ENCODE measurements at places on chromosomes 6 and 20. TPM values are rescaled to one million over a fixed set of nuclear protein-coding genes. Genes with fewer than 3 reads are reported as not detected.

The MACROD2 gene
- total RNA-seq, result 13.8 TPM

The GGTLC1 gene
- not detected for total RNA-seq

The UBE2J1 gene
- 32.9 TPM for total RNA-seq

The NRSN1 gene
- not detected for total RNA-seq

The HLA-DQA2 gene
- total RNA-seq, result 10.2 TPM

The VIP gene
- 1.9 TPM for total RNA-seq

The PSORS1C2 gene
- total RNA-seq, result not detected

The CLPSL1 gene
- not detected for total RNA-seq

The PDE10A gene
- 14.1 TPM for total RNA-seq

The TNFRSF6B gene
- total RNA-seq, result 6.1 TPM

- no peak for DNase-seq
Measured at GRCh38 chr6:139287868-139288267, 3.9 kb downstream of the TXLNB start.

DNA sequence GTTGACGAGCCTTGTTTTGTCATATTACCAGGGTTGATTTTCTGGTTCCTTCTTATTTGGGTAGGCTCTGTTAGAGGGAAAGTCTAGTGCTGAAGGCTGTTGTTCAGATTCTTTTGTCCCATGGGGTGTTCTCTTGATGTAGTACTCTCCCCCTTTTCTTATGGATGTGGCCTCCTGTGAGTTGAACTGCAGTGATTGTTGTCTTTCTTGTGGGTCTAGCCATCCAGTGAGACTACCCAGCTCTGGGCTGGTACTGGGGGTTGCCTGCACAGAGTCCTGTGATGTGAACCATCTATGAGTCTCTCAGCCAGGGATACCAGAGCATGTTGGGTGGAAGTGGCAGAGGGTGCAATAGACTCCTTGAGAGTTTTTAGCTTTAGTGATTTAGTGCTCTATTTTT, 680.6 kb downstream of the RFPL4B start:
- no peak for DNase-seq

DNA sequence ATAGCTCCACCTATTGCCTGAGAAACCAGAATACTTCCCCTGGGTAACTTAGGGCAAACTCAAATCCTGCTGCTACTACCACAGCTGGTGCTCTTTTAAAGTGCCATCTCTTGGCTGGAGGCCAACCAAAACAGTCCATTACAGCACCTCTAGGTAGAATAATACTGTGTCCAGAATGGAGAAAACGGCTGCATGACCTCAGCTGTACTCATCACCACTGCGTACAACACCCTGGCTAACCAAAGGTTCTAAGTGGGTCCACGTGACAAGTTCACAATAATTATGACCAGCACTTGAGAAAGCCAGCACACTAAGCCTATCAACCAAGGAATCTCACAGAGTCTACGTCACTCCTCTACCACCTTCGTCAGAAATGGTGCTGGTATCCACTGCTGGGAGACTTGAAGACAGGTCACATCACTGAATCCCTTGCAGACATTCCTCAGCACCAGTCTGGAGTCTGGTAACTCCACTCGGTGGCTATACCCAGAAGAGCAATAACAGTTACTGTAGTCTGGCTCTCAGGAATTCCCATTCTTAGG, 40.9 kb upstream of the PKIB start:
- no peak for DNase-seq

DNA sequence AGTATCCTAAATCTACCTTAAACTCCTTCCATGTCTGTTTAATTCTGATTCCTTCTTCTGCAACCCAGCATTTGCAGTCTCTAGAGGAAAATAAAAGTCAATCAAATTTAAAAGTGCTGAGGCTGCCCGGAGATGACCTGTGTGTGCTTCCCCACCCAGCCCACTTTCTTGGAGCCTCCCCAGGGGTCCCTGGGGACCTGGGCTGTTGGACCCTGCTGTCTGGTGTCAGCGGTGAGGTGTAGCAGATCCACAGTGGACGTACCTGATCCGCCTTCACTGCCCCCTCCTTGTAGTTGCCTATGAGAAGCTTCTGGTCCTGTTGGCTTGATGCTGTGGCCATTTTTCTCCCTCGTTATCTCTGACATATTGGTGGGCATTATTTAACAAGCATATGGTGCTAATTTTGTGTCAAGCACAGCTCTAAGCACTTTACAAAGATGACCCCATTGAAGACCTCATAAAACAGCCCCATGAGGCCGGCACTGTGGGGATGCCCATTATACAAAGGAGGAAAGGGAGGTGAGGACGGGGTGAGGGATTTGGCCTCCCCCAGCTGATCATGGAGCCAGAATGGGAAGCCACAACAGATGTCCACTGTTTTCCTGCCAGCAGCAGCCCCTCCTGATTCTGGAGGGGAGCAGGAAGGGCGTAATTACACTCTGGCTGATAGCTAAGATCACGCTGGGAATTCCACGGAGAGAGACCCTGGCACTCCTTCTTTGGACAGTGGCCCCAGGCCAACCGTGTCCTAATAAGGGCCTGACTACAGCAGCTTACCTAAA, 628.2 kb downstream of the CDH26 start:
- peak; percentile 67 for DNase-seq

- no peak for DNase-seq
Measured at GRCh38 chr6:106145144-106145543, 59.0 kb downstream of the PRDM1 start.

GRCh38 chr6:20211941-20212391, 303 bp downstream of the MBOAT1 start:
- no peak for DNase-seq

DNA sequence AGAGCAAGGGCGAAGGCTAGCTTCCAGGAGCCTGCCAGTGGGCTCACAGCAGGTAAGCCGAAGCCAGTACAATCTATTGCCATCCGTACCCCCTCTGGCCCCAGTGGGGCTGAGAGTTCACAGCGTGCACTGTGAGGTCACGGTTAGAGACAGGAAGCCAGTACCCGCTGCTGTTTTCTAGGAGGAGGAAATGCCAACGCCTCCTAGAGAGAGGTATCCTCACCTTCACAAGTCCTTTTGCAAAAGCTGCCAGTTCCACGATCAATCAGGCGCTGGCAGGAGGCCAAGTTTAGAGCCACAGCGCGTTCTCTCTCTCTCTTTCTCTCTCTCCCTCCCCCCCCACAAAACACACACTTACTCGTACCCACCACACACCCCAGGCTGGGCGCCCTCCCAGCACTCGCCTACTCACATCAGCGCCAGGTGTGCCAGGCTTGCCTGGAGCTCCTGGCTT, 22.5 kb downstream of the COL9A1 start:
- no peak for DNase-seq

GRCh38 chr6:152957796-152958195, 25.0 kb downstream of the FBXO5 start:
- no peak for DNase-seq

DNA sequence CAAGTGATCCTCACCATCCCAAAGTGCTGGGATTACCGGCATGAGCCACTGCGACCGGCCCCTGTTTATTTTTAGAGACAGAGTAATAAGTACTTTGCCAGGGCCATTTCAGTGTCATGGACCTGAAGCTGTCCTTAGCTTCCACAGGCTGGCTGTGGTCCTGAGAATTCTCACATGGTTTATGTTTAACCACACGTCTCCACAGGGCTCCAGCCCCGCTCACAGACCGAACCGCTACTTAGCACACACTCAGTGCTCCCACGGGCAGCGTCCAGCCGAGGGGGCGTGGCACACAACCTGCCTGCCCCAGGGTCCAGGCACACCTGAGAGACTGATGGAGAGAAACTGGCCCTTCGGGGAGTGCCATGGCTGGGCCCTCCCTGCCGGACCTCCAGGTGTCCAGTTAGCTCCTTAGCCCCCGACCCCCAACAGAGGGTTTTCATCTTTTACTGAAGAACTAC, 11.7 kb downstream of the ACSS1 start:
- peak; percentile 60 for DNase-seq

DNA sequence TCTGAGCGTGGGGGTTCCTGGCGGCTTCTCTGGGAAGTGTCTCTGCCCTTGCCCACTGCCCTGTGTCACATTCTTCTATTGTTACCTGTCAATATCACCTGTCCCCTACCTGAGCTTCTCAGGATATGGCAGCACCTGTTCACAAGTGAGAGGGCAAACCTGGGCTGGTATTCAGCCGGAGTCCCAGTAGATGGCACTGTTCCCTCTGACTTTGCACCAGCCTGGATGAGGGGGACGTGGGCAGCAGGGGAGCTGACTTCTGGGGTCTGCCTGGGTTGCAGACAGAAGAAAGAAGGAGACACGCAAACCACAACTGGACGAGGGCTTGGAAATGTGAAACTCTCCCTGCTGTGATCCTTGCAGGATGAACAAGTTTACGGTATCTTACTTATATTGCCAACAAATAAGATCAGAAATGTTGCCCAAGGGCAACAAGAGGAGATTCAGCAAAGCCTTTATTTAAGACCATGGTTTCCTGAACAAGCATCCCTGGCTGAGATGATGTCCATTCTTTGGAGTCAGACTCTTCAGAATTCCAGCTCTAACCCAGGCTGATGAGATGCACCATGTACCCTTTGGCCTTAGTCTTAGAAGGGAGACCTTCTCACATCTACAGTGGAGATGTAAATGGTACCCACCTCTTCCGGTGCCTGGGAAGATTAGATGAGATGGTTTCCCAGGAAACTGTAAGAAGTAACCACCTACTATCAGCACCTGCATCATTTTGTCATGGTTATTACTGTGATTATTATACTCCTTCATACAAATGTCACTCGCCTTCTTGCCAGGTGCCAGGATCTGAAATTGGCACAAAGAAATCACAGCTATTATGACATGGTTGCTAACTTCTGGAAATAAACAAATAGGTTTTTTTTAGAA, 400.0 kb upstream of the CDH4 start:
- no peak for DNase-seq

DNA sequence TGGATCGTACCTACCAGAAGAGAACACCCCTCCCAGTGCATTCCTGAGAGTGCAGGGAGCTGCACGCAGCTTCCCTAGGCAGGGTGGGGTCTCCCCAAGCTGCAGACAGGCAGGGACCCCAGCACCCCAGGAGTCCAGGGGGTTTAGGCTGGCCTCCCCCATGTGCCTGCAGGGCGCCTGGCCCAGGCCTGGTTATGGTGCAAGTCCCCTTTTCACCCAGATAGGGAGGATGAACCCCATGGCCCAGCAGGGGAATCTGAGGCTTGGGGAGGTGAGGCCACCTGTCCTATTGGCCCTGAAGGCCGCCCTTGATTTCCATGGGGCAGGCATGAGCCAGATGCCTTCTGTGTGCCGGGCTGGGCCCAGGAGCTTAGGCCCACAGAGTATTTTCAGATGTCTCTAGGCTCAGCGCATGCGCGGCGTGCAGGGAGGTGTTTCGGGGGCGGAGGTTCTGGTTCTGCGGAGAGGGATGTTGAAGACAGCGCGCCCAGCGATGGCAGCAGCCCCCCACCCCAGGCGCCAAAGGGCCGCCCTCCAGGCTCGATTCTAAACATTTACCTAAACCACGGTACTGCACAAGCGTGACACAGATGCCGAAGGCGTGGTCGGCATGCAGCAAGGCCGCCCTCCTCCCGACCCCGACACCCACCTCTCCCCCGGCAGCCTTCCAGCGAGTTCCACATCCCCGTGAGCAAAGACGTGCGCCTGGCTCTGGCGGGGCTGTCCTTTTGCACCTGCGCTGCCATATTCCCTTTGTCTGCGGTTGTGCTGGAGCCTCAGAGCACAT, 29.4 kb downstream of the COL20A1 start:
- DNase-seq, result no peak

DNA sequence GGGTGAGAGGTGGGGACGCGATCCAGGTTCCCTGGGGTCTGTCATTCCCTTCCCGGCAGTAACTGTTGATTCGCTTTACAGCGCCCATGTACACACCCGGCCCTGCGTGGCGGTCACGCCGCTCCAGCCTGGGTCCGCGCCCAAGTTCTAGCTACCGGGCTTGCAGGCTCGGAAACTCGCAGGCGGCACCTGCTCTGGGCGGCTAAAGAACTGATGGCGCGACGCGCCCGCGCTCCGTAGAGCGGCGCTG, 1.4 kb upstream of the POU3F2 start:
- DNase-seq, result no peak

GRCh38 chr6:3379482-3380060, 77.3 kb downstream of the SLC22A23 start:
- DNase-seq, result no peak

- no peak for DNase-seq
Measured at GRCh38 chr6:41055149-41055548, 2.1 kb downstream of the APOBEC2 start.

- no peak for DNase-seq
Measured at GRCh38 chr6:118350881-118351430, 197.1 kb upstream of the PLN start.

DNA sequence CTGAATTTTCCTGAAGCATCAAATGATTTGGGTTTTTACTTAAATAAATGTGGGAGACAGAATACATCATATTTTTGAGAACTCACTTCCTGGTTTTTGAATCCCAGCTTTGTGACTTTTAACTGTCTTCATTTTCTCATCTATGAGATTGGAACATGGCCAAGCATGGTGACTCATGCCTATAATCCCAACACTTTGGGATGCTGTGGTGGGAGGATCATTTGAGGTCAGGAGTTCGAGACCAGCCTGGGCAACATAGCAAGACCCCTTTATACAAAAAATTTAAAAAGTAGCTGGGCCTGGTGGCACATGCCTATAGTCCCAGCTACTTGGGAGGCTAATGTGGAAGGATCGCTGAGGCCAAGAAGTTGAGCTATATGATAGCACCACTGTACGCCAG, 122.3 kb downstream of the QKI start:
- no peak for DNase-seq

- DNase-seq, result no peak
Measured at GRCh38 chr6:158087224-158087867, 80.7 kb downstream of the SERAC1 start.

DNA sequence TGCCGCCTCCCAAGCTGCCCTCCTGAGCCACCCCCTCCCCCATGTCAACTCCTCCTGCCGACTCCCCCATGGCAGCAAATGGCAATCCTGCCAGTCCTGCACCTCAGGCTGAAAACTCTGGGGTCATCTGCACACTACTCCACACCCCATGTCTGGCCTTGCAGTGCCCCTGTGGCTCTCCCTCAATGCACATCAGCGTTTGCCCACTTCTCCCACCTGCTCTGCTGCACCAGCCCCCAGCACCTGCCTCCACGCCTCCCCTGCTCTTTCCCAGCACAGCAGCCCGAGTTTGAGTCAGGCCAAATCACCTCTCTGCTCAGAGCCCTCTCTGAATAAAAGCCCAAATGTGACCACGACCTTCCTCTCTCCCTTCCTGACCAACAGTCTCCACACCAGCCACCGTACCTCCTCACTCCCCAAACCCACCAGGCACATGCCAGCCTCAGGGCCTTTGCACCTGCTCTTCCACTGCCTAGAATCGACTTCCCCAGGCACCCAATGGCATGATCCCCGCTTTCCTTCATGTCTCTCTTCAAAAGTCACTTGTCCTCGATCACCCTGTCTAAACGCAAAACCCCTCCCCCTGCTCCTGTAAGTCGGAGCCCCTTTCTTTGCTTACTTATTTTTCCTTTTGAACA, 4.3 kb downstream of the PXDC1 start:
- peak; percentile 50 for DNase-seq

Measured in sciatic nerve (tissue), 2 donors.